EL (cell line): ENCODE measurements at places on chromosomes 3 and 15.
A peak's percentile ranks its signal among the peaks of the same experiment; 100 is the strongest.

- peak; percentile 89 for DNase-seq
Observed at GRCh38 chr15:63501256-63502089, 2.9 kb upstream of the USP3 start.

DNA sequence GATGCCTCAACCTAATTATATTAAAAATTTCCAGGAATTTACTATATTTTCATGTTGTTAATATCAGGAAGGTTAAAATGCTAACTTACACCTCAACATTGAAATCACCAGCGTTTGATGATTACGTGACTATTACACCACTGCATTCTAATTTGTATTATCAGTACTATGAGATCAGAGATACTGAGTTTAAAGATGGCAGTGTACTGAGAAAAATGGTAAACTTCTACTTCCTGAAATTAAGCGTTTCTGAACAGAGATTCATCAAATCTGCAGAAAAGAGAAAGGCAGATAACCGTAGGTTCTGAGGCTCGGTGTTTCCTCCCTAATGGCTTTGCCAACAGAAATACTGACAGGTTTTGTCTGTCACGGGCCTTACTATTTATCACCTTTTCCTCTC lies 69.9 kb downstream of the CRTC3 start:
- DNase-seq, result no peak

DNA sequence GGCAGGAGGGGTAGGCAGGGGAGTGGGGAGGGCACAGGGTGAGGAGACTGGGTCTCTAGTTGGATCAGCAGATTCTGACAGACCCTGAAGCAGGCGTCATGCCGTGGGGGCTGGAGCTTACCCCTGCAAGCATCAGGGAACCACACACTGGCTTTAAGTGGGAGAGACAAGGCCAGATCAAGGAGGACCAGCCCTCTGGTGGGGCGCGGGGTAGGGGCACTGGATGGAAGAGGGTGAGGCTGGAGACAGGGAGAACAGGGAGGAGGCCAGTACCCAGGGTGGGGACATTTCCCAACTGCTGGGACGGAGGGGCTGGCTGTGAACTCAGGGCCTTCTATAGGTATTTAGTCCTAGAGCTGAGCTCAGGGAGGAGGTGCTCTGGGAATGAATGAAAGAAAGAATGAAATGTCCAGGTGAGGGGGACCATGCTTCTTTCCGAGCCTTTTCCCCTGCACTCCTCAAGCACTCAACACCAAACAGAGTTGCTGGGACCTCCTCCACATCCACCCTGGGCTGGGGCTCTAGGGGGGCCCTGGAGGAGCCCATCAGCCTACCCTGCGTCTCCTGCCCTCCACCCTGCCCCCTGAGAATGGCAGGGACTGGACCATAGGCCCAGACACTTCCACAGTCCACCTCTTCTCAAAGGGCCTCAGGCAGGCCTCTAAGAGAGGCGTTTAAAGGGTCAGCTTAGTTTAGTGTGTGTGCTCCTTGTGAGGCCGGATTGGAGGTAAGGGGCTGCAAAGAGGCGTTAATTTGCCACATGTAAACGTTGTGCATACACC lies 49.0 kb upstream of the FGD5 start:
- no peak for DNase-seq

- DNase-seq, result peak; percentile 53
Observed at GRCh38 chr3:74630602-74631001, 16.1 kb upstream of the CNTN3 start.

DNA sequence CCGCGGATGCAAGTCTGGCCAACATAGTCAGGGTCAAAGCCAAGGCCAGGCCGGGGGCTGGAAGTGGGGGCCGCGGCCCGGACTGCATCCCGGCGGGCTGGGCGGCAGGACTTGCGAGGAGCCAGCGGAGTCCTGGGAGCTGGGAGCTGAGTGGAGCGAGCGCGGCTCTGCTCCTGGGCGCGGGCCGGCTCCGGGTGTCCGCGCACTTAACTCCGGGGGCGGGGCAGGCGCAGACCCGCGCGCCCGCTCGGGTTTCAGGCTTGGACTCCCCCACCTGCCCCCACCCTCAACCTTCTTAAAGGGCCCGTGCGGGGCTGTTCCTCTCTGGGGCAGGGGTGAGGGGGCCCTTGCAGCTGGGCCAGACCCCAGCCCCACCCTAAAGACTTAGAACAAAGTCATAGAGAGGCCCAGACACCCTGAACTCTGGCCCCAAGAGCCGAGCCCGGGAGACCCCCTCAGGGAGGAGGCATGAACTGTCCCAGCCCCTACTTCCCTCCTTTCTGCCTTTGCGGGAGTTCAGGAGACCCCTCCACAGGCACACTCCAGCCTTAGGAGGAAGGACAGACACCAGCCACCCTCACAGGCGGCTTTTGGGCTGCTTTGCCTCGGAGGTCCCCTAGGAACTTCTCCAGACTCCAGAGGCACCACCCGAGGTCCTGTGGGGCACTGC lies at the start of gene CSPG4:
Gene CSPG4 (minus strand): TSS at position 181 of the 670 bp plus-strand sequence. CDS start 93 bp downstream, at position 88.
- DNase-seq, result peak; percentile 78
